ENCODE measurements at places on chromosomes 5 and 9. TPM values are rescaled to one million over a fixed set of nuclear protein-coding genes. Genes with fewer than 3 reads are reported as not detected.

DNA sequence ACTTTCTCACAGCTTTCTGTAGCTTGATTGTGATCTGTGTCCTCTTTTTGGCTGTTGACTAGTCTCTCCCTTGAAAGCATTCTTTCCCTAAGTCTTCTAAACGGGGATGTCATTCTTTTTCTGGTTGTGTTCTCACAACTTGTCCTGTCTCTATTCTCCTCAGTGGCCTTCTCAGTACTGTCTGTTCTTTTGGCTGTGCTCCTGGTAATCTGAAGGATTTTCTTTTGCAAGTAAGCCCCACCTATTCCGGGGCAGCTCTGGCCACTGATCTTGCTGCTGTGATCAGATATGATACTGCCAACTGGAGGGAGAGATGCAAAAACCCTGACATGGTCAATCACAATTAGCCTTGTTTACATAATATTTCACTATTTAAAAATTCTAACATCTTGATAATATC, 172.2 kb downstream of the CDC42SE2 start:
- no peak for DNase-seq
- peaks cover 12% of the 10 kb centered on the region for H3K36me3 ChIP-seq
- no peak overlapping the region for H3K27ac ChIP-seq
- H3K4me3 ChIP-seq = no peak overlapping the region
- peaks cover 1% of the 10 kb centered on the region for H3K27me3 ChIP-seq
- H3K4me1 ChIP-seq = no peaks in the 10 kb centered on the region

- no peak overlapping the region for H3K27ac ChIP-seq
- H3K36me3 ChIP-seq = no peaks in the 10 kb centered on the region
- H3K4me1 ChIP-seq = peaks cover 5% of the 10 kb centered on the region
- H3K27me3 ChIP-seq = no peaks in the 10 kb centered on the region
Observed at GRCh38 chr9:3059781-3060468, 216.0 kb upstream of the PUM3 start.

DNA sequence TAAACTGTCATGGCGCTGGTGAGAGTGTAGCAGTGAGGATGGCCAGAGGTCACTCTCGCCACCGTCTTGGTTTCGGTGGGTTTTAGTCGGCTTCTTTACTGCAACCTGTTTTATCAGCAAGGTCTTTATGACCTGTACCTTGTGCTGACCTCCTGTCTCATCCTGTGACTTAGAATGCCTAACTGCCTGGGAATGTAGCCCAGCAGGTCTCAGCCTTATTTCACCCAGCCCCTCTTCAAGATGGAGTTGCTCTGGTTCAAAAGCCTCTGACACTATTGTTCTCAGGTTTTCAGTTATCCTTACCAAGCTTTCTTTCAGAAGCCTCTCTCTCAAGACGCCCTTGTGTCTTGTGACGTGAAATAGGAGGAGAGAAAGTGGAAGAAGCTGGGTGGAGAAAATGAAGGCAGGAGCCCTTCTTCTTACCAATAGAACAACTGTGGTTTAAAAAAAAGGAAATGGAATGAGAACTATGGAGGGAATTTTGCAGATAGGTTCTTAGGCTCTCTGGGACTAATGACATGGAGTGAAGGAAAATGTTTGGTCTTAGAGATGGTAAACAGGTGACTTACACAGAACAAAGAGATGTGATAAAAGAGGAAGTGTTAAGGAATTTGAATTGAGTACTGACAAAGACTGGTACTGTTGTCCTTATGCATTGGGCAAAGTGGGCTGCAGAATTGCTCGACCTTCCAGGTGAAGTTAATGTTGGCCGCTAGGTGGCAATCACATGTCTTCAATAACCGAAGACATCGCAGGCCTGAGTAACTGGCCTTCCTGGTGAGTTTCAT, 133.3 kb upstream of the RAI14 start:
- H3K27me3 ChIP-seq = no peaks in the 10 kb centered on the region
- H3K36me3 ChIP-seq = no peaks in the 10 kb centered on the region
- peak; percentile 64 for DNase-seq
- no peak overlapping the region for H3K27ac ChIP-seq
- peaks cover 5% of the 10 kb centered on the region for H3K4me1 ChIP-seq
- H3K4me3 ChIP-seq = no peak overlapping the region

The MOB3B gene
- 6.4 TPM for total RNA-seq

DNA sequence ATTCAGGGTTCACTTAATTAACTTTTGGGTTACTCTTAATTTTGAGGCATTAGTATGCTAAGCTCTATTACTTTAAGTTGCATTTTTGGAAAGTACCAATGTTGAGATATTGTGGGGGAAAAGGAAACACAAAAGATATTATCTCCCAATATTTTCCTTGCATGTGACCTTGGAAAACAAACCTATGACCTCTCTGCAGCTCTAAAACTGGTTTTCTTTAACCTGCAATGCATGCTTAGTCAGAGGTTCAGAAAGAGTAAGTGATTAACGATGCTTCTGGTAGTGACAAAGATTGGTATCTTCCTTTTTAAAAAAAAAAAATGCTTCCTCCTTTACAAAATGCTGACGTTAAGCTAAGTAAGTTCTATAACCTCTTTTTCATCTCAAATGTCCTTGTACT, 44.9 kb upstream of the CDH18 start:
- no peaks in the 10 kb centered on the region for H3K4me1 ChIP-seq
- peaks cover 2% of the 10 kb centered on the region for H3K27me3 ChIP-seq
- H3K27ac ChIP-seq = no peak overlapping the region

GRCh38 chr5:41334758-41335157, 121.4 kb upstream of the C6 start:
- H3K27me3 ChIP-seq = peaks cover 1% of the 10 kb centered on the region
- H3K27ac ChIP-seq = no peak overlapping the region
- H3K36me3 ChIP-seq = no peaks in the 10 kb centered on the region
- DNase-seq = no peak

The SPAG8 gene
- 0.59 TPM for total RNA-seq

GRCh38 chr9:37198039-37198729, 77.8 kb downstream of the ZCCHC7 start:
- no peak overlapping the region for H3K27ac ChIP-seq
- H3K27me3 ChIP-seq = peaks cover 2% of the 10 kb centered on the region
- DNase-seq = no peak
- H3K4me1 ChIP-seq = peaks cover 46% of the 10 kb centered on the region

GRCh38 chr5:39816866-39817265, 392.1 kb upstream of the DAB2 start:
- no peaks in the 10 kb centered on the region for H3K36me3 ChIP-seq
- DNase-seq = no peak
- H3K27ac ChIP-seq = no peak overlapping the region
- peaks cover 4% of the 10 kb centered on the region for H3K27me3 ChIP-seq
- H3K4me3 ChIP-seq = no peak overlapping the region
- no peaks in the 10 kb centered on the region for H3K4me1 ChIP-seq

DNA sequence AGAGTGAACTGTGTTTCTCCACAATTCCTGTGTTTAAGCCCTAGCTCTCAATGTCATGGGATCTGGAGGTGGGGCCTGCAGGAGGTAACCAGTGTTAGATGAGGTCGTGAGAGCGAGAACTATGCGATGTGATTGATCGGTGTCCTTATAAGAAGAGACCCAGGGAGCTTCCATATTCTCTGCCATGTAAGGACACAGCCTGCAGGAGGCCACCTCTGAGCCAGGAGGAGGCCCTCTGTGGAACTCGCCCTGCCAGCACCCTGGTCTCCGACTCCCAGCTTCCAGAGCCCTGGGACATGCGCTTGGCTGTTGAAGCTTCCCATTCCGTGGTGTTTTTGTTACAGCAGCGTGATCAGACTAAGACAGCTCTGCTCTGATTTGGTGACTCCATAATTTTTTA, 255.4 kb downstream of the IRX2 start:
- H3K4me1 ChIP-seq = no peaks in the 10 kb centered on the region
- no peaks in the 10 kb centered on the region for H3K27me3 ChIP-seq
- H3K36me3 ChIP-seq = no peaks in the 10 kb centered on the region

The DNAH5 gene
- 0.80 TPM for total RNA-seq

The DMGDH gene
- 0.36 TPM for total RNA-seq

DNA sequence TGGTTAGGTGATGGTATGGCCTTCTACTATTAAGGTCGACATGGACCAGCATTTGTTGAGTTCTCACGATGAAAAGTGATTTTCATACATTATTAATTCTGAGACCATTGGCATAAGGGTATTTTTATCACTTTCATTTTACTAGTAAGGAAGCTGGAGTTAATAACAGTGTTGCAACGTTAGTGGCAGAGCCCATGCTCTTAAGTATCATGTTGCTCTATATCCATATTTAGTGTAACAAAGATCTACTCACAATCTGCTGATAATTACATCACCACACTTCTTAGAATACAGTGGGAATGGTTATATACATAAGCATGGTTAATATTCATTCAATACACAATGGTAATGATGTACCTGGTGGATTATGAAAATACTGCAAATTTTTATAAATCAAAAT, 81.9 kb downstream of the PRR16 start:
- H3K4me1 ChIP-seq = no peaks in the 10 kb centered on the region
- H3K27me3 ChIP-seq = no peaks in the 10 kb centered on the region
- DNase-seq = no peak

DNA sequence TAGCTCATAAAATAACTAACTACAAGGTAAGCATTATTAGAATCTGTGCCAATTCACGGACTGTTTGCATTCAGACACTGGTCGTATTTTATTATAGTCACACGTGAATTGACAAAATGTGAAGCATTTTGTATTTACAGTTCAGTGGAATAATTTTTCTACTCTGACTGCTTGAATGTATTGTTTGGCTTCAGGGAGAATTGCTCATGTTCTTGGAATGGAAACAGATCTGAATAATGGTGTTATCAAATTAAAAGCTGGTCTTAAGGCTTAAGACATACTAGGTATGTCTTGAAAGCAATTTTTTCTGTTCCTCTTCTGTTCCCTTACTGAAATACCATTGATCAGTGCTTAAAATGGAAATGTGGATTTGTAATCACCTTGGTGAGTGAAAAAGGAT, 543.7 kb upstream of the TLE4 start:
- H3K27ac ChIP-seq = no peak overlapping the region
- H3K4me1 ChIP-seq = peaks cover 3% of the 10 kb centered on the region
- H3K27me3 ChIP-seq = no peaks in the 10 kb centered on the region
- no peak for DNase-seq
- no peak overlapping the region for H3K4me3 ChIP-seq
- no peaks in the 10 kb centered on the region for H3K36me3 ChIP-seq

- H3K27ac ChIP-seq = no peak overlapping the region
- H3K4me3 ChIP-seq = no peak overlapping the region
- no peak for DNase-seq
- H3K27me3 ChIP-seq = no peaks in the 10 kb centered on the region
Observed at GRCh38 chr5:142634216-142635011, 51.5 kb downstream of the FGF1 start.

DNA sequence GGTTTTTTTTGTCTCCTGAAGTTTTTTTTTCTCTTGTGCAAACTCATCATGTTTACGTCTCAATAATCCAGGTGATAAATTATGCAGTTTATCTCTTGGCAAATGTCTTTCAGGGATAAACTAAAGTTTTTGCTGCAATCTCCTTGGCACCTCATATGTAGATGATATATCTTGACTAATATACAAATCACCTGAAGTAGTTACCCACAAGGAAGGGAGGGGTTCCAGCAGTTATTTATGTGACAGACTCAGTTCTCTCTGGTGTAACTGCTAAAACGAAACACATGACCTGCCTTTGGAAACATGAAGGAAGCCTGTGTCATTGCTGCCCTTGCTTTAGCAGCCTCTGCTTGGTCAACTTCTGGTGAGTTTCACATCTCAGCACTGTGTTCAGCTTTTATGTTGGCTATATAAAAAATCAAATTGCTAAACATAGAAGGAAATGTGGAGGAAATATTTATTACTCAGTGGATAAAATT, 39.3 kb upstream of the KIAA1958 start:
- no peak overlapping the region for H3K27ac ChIP-seq
- H3K4me1 ChIP-seq = no peaks in the 10 kb centered on the region
- no peaks in the 10 kb centered on the region for H3K27me3 ChIP-seq
- DNase-seq = no peak
- H3K36me3 ChIP-seq = no peaks in the 10 kb centered on the region
- H3K4me3 ChIP-seq = no peak overlapping the region

- H3K27me3 ChIP-seq = peaks cover 3% of the 10 kb centered on the region
- no peaks in the 10 kb centered on the region for H3K4me1 ChIP-seq
- H3K4me3 ChIP-seq = no peak overlapping the region
- DNase-seq = no peak
- no peak overlapping the region for H3K27ac ChIP-seq
Observed at GRCh38 chr5:33549982-33550567, 109.3 kb downstream of the TARS1 start.

DNA sequence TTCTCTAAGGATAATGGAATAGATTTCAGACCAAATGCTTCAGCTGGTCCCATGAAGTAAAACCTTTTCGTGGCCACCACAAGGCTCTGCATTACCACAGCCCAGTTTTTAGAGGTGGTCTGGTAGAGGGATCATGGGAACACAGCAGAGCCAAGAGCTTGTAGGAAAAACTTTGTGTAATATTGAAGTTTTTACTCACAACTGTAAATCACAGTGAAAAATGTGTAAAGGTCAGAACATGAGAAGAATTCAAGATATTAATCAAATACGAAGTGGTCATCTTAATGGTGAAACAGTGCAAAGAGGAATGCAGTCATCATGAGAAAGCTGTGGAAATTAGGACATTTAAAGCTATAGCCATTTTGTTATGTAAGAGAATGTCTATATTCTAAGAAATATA, 197.5 kb downstream of the NPR3 start:
- H3K4me1 ChIP-seq = no peaks in the 10 kb centered on the region
- no peaks in the 10 kb centered on the region for H3K36me3 ChIP-seq

DNA sequence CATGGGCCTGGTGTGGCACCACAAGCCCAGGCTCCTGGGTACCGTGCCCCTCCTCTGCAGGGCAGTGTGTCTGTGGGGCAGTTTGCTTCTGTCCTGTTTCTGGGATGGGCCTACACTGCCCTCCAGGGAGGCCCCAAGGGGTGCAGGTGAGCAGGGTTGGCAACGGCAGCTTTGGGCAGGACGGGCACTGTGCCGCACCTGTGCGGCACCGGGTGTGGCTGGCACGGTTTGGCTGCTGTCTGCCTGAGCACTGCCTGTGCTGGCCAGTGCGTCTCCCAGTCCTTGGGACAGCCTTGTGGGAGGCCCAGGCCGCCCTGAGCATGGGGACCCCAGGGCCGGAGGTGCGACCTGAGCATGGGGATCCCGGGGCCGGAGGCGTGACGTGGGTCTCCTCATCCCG, 37.2 kb downstream of the RXRA start:
- no peak overlapping the region for H3K27ac ChIP-seq
- peaks cover 1% of the 10 kb centered on the region for H3K36me3 ChIP-seq
- no peak for DNase-seq
- no peak overlapping the region for H3K4me3 ChIP-seq
- peaks cover 8% of the 10 kb centered on the region for H3K27me3 ChIP-seq

The TAS2R1 gene
- total RNA-seq = not detected

The CEMIP2 gene
- 112 TPM for total RNA-seq

DNA sequence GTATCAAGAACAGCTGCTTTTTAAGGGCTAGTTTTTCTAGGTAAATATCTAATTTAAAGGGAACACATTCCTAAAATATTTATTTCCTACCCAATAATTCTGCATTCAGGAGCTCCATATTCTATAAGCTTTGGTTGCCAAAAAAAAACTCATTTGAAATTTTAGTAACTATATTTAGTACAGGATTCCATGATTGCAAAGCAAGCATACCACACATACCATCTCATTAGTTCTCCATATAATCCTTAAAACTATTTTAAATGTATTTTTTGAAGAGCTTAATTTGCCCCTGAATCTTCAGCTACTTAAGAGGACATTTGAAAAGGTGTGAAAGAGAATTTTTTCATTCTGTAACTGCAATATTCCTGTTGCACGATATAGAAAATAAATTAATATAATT, 877.0 kb downstream of the NR2F1-AS1 start:
- H3K27ac ChIP-seq = no peak overlapping the region
- no peaks in the 10 kb centered on the region for H3K4me1 ChIP-seq
- H3K36me3 ChIP-seq = no peaks in the 10 kb centered on the region
- no peaks in the 10 kb centered on the region for H3K27me3 ChIP-seq
- H3K4me3 ChIP-seq = no peak overlapping the region

The TSSK1B gene
- not detected for total RNA-seq

The SLC34A3 gene
- total RNA-seq = not detected

The PLAC8L1 gene
- 0.80 TPM for total RNA-seq
